ENCODE measurements at places on chromosomes 3 and 15.
A peak's percentile ranks its signal among the peaks of the same experiment; 100 is the strongest.

- no peak for DNase-seq
Observed at GRCh38 chr3:38119821-38120692, 16.9 kb downstream of the ACAA1 start.

DNA sequence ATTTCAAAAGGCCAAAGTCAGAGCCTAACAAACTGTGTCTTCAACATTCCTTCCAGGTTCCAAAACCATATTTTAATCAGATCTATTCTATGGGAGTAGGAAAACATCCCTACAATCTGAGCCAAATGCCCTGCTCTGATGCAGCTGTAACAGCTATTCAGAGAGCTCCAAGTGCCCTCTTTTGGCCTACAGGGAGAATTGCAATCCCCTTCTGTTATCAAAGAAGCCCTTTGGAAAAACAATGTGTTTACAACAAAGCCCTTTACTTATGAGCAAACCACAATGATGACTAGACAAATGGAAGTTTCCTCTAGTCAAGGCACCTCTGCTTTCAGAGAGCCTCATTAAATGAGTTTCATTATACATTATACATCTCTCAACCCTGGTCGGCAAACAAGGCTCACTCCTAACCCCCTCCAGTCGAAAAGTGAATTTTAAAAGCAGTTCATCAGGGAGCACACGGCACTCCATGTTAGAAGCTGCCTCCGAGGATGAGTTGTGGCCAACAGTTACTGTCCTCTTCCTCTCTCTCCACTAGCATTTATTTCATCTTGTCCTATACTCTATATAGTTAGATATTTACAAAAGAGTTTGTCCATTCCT, 42.6 kb upstream of the TMCO5A start:
- DNase-seq = peak; percentile 39

DNA sequence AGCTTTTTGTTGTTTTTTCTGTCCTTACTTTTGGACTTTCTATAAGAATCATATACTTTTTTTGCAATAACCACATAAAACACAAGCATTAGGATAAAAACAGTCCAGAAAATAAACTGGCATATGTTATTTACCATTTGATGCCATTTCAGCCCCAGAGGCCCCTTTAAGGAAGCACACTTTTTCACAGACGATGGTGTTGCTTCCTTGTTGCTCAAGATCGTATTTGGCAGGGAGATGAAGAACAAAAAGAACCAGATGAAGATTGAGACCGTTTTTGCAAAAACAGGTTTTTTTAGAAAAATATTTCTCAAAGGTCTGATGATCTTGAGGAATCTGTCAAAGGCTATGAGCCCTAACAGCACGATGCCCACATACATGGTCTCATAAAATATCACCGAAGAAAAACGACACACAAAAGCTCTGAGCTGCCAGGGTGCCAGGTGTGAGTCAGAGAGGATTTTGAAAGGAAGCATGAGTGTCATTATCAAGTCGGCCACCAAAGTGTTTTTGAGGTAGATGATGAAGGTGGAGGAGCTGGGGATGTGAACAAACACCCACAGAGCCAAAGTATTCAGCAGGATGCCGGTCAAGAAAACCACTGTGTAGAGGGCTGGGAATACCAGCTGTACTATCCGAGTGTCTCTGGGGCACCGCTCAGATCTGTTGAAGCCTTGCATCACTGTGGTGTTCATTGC, 902 bp downstream of the P2RY13 start:
- no peak for DNase-seq

- DNase-seq = no peak
Observed at GRCh38 chr3:9430733-9431132, 33.3 kb downstream of the SETD5 start.

- no peak for DNase-seq
Observed at GRCh38 chr15:71231758-71232157, 116.5 kb downstream of the THSD4 start.

DNA sequence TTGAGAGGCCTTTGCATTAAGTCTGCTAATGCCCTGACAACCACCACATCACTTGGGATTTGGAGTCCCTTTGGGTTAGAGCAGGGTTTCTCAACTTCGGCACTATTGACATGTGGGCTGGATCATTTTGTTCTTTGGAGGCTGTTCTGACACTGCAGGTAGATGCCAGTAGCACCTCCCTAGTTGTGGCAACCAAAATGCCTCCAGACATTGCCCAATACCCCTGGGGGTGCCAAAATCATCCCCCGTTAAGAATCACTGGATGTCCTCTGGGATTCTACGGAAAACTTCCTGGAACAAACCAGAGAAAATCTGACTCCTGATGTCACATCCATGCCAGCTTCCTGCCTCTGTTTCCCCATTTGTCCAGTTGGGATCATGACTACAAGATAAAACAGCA, 37.2 kb upstream of the BLM start:
- DNase-seq = no peak

GRCh38 chr3:73597476-73597875, 27.3 kb downstream of the PDZRN3 start:
- no peak for DNase-seq

- DNase-seq = no peak
Observed at GRCh38 chr15:77538027-77538451, 94.7 kb downstream of the LINGO1 start.

GRCh38 chr3:24351779-24352469, 142.7 kb downstream of the THRB start:
- DNase-seq = no peak

DNA sequence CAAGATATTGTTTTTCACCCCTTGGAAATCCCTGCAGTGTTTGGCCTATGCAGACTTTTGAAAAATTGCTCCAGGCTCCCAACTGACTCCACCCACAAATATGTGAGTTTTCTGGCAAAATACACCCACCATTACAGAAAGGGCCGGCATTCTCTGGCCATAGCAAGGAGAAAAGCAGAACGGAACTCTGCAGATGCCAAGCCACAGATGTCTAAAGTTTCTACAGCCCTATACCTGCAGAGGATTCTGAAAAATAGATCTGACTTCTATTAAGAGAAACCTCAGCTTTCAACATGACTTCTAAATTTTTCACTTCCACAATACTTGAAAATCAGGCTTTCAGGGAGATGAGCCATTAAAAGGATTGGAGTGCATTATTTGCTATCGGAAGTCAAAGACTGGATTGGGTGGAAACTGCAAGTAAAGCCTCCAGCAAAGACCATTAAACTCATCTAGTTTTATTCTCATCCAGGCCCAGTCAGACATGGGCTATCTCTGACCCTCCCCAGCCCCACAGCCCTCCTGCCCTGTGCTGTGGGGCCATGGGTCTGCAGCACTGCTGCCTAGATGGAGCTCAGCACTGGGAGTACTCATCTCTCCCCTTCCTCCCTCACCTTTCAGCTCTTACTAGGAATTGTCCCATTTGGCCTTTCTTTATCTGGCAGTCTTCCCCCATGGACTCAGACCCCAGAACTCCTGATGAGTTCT, 243.1 kb upstream of the GOLGA6L4 start:
- no peak for DNase-seq

GRCh38 chr15:69344238-69344637, 45.5 kb downstream of the PAQR5 start:
- no peak for DNase-seq

- DNase-seq = no peak
Observed at GRCh38 chr3:187827723-187828122, 82.5 kb upstream of the BCL6 start.

- no peak for DNase-seq
Observed at GRCh38 chr3:134186391-134186790, 64.3 kb downstream of the RYK start.

GRCh38 chr15:64009798-64010261, 36.5 kb downstream of the DAPK2 start:
- no peak for DNase-seq

GRCh38 chr3:9216736-9217135, 32.7 kb downstream of the SRGAP3 start:
- DNase-seq = no peak

DNA sequence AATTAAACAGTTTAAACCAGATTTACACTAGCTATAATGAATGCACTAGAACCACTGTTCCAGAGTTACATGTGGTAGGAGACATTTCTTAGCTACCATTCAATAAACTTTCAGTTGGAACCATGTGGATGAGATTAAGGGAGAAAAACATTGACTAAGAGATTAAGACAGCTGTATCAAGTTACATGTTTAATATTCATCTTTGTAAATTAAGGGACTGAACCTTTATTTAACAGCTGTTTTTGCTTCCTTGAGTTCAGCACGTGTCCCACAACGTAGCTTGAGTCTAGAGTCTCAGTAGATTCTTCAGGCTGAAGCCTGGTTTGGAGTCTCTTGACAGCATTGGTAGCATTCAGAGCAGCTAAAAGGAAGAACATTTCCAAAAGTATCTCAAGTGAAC, 27.2 kb upstream of the CFAP44 start:
- DNase-seq = no peak

GRCh38 chr15:33586786-33587697, 276.3 kb downstream of the RYR3 start:
- no peak for DNase-seq

- no peak for DNase-seq
Observed at GRCh38 chr3:79264892-79265291, 502.9 kb downstream of the ROBO1 start.

DNA sequence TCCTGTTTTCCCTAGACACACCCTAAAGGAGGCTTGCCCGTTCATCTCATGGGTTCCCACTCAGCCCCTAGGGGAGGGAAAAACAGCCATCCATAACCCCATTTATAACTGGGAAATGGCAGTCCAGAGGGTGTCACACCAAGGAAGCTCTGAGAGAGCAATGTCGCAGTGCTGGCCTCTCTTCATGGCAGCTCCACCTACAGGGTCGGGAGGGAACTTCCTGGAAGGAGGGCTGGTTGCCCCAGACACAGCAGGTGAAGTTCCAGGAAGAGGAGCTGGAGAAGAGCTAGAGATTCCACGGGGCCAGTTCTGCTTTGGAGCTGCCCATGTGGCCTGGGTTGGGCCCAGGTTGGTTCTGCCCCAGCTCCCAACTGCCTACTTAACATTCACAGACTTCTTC, 22.3 kb upstream of the LINGO1 start:
- peak; percentile 78 for DNase-seq

DNA sequence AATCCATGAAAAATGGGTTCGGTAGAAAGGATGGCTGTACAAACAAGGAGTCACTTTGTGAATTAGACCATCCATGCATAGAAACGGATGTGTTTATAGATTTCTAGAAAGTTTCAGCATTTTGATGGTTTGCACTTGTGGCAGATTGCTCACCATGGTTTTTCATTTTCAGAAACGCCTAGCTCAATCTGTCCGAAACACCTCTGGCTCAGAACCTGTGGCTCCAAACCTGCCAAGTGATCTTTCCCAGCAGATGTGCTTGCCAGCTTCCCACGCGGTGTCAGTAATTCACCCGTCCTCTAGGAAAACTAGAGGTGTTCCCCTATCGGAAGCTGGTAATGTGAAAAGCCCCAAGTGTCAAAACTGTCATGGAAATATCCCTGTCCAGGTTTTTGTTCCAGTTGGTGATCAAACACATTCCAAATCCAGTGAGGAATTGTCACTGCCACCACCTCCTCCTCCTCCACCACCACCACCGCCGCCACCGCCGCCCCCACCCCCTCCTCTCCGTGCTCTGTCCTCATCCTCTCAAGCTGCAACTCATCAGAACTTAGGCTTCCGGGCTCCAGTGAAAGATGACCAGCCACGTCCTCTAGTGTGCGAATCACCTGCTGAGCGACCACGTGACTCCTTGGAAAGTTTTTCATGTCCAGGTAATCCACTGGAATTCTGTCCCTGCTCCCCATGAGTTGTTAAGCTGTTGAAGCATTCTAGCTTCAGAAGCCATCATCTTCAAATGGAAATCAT, 21.2 kb downstream of the WHAMM start:
- DNase-seq = no peak
